ENCODE measurements at places on chromosomes 7 and 10. TPM values are rescaled to one million over a fixed set of nuclear protein-coding genes. Genes with fewer than 3 reads are reported as not detected.

CALU gene
- 198 TPM for total RNA-seq

PAX4 gene
- not detected for total RNA-seq

NODAL gene
- 0.08 TPM for total RNA-seq

IFIT5 gene
- total RNA-seq, result 28.8 TPM

TBXAS1 gene
- total RNA-seq, result 7.8 TPM

IFIT2 gene
- 9.4 TPM for total RNA-seq

LRIT1 gene
- not detected for total RNA-seq

HOXA11 gene
- total RNA-seq, result 17.3 TPM

LIPJ gene
- total RNA-seq, result 0.08 TPM

LRRC4 gene
- total RNA-seq, result 0.46 TPM

ARPC1B gene
- total RNA-seq, result 460 TPM

DNA sequence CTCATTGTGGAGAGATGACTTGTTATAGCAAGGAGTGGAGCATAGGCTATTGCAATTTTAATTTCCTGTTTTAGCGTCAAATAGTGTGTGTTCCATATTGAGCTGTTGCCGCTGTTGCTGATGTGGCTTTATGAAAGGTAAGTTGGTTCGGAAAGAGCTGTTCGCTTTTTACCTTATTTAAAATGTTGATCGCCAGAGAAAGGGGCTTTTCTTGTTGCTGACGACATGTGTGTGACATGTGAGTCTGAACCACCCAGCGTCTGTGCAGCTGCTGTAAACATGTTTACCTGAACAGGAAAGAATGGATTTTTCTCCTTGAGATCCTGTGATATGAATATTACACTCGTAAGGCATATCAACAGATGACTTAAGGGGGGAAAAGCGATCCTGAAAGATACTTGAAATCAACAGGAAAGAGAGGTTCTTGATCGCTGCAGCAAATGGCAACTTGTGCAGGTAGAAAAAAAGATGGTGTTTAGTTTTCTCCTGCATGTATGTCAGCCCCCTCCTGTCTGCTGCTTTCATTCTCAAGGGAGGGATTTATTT, 2.5 kb downstream of the ZEB1 start:
- no peak for DNase-seq

DNA sequence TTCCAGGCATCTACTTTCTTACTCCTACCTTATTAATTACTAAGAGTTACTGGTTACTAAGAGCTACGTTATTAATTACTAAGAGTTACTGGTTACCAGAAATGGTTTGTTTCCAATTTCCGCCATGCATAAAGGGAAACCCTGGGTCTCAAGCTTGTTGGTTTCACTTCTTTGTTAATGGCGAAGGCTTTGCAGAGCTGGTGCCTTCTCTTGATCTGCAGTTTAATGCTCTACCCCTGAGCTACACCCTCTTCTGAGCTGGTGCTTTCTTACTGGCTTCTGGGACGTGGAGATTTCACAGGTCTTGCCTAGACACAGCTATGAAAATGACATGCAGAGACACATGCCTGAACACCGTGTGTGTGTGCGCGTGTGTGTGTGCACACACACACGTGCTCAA, 560 bp downstream of the CPA4 start:
- no peak for DNase-seq

DNA sequence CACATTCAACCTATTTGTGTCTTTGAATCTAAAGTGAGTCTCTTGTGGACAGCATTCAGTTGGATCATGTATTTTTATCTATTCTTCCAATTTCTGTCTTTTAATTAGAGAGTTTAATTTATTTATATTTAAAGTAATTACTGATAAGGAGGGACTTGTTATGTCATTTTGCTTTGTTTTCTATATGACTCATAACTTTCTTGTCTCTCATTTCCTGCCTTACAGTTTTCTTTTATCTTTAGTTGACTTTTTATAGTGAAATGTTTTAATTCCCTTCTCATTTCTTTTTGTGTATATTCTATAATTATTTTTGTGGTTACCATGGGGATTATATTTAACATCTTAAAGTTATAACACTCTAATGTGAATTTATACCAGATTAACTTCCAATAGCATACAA, 7.3 kb upstream of the ZNF518A start:
- DNase-seq, result no peak

- no peak for DNase-seq
These were observed 267.4 kb downstream of the RNLS start for GRCh38 chr10:88315755-88316154.

DNA sequence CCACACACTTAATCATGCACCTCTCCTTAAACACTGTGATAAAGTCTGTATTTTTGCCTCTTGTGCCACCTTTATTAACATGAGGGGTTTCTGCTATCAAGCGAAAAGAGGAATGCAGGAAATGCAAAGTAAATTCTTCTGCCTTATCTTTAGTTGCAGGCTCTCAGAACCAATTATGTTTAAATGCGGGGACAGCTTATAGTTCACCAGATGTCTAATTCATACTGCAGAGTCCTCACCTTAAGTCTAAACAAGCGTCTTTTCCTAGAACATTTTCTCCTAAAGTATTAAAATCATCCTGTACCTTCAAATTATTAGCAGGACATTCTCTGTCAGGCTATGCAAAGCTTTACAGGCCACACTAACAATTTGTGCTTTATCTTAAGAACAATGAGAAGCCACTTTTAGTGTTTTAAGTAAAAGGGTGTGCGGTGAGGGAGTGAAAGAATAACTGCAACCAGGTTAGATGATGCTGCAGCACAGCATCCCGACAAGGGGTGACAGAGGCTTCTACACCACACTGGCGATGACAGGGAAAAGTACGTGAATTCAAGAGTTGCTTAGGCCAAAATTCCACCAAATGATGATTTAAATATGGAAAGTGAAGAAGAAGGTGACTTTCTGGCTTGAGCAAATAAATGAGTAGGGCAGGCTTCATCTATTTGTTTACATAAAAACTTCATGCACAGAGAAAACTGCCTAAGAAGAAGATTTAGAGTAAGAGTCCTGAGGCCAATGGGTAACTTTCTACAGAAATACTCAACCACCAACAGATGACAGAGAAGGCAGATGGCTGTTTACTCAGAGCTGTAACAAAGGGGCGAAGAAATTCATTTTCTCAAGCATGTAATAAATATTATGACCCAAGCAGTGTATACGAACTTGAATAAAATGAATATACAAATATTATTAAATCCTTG, 36.0 kb downstream of the EZH2 start:
- no peak for DNase-seq

GRCh38 chr10:77479586-77479985, 158.0 kb downstream of the KCNMA1 start:
- DNase-seq, result no peak

DNA sequence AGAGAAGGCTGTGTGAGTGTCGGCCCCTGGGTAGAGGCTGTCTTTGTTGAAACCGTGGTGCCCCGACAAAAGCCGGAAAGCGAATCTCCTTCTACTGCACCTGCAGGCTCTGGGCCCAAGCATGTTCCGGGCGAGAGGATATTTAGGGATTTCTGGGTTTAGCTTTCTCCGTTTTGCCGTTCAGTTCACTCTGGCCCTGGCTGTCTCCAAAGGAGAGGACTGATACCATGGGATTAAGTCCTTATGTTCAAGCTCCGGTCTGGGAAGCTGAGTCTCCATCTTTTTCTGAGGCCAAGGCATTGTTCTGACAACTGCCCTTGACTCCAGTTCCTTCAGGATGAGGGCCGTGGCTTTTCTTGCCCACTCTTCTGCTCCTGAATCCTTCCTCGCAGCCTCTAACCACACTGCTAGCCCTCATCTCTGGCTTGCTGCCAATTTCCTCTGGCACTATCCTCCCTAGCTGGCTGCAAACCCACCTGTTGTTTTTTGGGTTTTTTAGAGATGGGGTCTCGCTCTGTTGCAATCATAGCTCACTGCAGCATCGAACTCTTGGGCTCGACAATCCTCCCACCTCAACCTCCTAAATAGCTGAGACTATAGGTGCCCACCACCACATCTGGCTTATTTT, 206.8 kb downstream of the SKIDA1 start:
- no peak for DNase-seq

GRCh38 chr7:157459966-157460365, 123.2 kb downstream of the DNAJB6 start:
- DNase-seq, result no peak

DNA sequence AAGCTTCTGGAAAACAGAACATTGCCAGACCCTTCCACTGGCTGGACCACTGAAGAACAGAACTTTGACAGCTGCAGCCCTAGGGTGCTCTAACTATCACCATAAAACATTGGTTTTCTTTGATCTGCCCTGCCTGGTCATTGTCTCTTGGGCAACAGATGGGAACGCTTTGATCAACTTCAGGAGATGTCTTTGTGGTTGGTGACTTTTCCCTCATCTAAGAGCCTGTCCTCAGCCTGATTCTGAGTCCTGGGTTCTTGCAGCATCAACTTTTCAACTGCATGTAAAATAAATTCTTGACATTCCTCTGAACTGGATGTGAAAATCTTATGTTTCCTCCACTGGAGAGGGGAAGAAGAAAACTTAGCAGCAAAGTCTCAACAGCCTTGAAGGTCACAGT, 53.1 kb upstream of the ZNRF2 start:
- DNase-seq, result no peak

GRCh38 chr10:109992485-109992884, 15.3 kb upstream of the ADD3 start:
- no peak for DNase-seq

GRCh38 chr7:89308535-89308934, 513.0 kb upstream of the TEX47 start:
- DNase-seq, result no peak

DNA sequence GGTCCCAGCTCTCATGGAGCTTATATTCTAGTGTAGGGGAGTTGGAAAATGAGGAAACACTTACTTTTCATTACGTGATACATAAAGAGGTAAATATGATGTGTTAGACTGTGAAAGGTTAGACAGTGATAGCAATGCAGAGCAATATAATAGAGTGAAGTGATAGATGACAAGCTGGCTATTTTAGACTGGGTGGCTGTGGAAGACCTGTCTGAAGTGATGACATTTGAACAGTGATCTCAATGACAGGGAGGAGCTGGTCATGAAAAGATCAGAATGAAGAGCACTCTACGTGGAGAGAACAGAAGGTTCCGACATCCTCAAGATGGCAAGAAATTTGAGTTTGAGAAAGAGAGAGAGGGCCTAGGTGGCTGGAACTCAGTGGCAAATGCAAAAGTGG, 118.9 kb upstream of the MKLN1 start:
- no peak for DNase-seq

GRCh38 chr10:123835575-123835974, 56.0 kb downstream of the CPXM2 start:
- DNase-seq, result no peak

DNA sequence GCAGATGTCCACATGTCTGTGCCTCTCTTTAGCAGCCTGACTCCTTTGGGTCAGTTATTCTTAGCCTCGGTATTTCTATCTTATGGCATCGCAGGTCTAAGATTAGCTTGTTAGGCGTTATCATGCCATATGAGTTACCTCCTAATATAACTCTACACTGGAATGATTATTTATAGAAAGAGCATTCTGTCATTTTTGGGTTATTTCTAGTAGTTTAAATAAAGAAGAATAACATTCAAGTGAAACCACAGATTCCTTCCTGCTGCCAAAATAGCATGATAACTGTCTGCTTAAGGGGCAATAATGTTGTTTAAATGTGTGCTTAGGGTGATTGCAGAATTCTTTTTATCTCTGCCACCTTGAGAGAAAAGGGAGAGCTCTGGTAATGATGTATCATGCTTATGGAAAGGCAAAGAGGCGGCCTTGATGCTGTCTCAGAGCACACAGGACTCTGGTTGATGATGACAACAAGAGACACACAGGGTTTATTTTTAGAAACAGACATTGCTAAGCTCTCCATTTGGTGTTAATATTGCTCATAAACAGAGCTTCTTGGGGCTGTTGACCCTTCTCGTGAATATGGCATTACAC, 10.4 kb downstream of the HDAC9 start:
- no peak for DNase-seq

GRCh38 chr10:73999703-74000102, 1.8 kb downstream of the VCL start:
- DNase-seq, result no peak

- peak; percentile 49 for DNase-seq
These were observed 66.9 kb downstream of the SEMA3C start for GRCh38 chr7:80851896-80852476.

GRCh38 chr7:120813089-120813488, 44.9 kb downstream of the TSPAN12 start:
- no peak for DNase-seq

- DNase-seq, result no peak
These were observed 162.2 kb upstream of the TNS3 start for GRCh38 chr7:47743965-47744591.

DNA sequence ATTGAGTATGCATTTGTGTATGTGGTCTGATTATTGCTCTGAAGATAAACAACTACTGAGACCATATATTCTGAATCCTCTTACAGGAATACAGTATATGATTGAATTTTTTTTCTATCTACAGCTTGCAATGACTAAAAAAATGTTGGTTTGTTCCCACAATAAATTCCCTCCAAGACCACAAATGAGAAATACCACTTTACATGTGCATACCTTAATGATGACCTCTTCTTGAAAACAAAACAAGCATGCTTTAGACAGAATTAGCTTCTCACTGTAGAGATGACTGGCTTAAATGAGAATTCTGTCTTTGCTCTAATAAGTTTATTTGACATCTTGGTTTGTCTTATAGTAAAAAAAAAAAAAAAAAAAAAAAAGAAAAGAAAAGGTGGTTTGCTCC, 241.5 kb downstream of the PCDH15 start:
- peak; percentile 71 for DNase-seq

DNA sequence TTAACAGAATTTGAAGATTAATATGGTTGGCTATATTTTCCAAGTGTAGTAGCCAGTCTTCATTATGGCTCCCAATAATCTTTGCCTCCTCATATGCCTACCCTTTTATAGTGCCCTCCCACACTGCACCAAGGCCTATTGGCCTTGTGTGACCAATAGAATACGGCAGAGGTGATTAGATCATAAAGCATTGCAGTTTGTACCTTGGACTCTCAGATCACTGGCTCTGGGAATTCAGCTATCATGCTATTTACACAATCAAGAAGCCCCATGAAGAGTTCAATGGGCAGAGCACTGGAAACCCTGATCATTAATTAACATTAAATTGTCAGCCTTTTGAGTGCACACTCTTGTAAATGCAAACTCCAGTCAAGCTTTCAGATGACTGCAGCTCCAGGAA, 154.5 kb upstream of the MAGI2 start:
- DNase-seq, result no peak

DNA sequence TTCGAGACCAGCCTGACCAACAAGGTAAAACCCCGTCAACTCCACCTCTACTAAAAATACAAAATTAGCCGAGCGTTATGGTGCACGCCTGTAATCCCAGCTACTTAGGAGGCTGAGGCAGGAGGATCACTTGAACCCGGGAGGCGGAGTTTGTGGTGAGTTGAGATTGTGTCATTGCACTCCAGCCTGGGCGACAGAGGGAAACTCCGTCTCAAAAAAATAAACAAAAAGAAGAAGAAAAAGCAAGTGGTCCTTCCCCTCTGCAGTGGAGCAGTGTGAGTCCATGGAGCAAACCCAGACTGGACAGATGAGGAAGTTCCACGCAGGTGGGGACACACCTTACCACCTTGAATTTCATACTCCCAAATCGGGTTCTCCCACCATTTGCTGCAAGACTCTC, 13.1 kb upstream of the SERPINE1 start:
- no peak for DNase-seq

GRCh38 chr7:125563964-125564529, 634.4 kb upstream of the POT1 start:
- DNase-seq, result no peak

GRCh38 chr10:90435296-90435695, 422.5 kb downstream of the HTR7 start:
- DNase-seq, result no peak

Data from kidney epithelial cell (primary cell).